ENCODE measurements at places on chromosomes 5 and 9. TPM values are rescaled to one million over a fixed set of nuclear protein-coding genes. Genes with fewer than 3 reads are reported as not detected.

BAAT gene
- not detected for total RNA-seq

FST gene
- 0.14 TPM for total RNA-seq

CCNJL gene
- total RNA-seq, result 13.0 TPM

WDR38 gene
- total RNA-seq, result not detected

CRHBP gene
- total RNA-seq, result not detected

IL4 gene
- not detected for total RNA-seq

PKD2L2 gene
- not detected for total RNA-seq

SEMA5A gene
- 1.6 TPM for total RNA-seq

NXNL2 gene
- 3.1 TPM for total RNA-seq

NMUR2 gene
- total RNA-seq, result not detected

MARVELD2 gene
- 13.1 TPM for total RNA-seq

ENG gene
- total RNA-seq, result 10.6 TPM

C5orf46 gene
- total RNA-seq, result not detected

PAPPA gene
- total RNA-seq, result 2.5 TPM

INSL6 gene
- not detected for total RNA-seq

FCN1 gene
- total RNA-seq, result not detected

ROPN1L gene
- total RNA-seq, result 1.1 TPM

TMC1 gene
- not detected for total RNA-seq

DOCK8 gene
- total RNA-seq, result 0.51 TPM

ZFP62 gene
- total RNA-seq, result 10.4 TPM

ALDH1A1 gene
- 0.87 TPM for total RNA-seq

HAND1 gene
- not detected for total RNA-seq

IL13 gene
- not detected for total RNA-seq

CD74 gene
- 31.2 TPM for total RNA-seq

NR5A1 gene
- not detected for total RNA-seq

ZNF354C gene
- total RNA-seq, result 3.1 TPM

WWC1 gene
- 94.5 TPM for total RNA-seq

MCC gene
- 4.3 TPM for total RNA-seq

PCDHB5 gene
- 0.63 TPM for total RNA-seq

SLC6A7 gene
- not detected for total RNA-seq

PRRC2B gene
- 112 TPM for total RNA-seq

SPACA9 gene
- total RNA-seq, result 2.0 TPM

ABL1 gene
- total RNA-seq, result 45.4 TPM

CAMK2A gene
- total RNA-seq, result not detected
